ENCODE measurements at places on chromosomes 16 and 17. TPM values are rescaled to one million over a fixed set of nuclear protein-coding genes. Genes with fewer than 3 reads are reported as not detected.

CXCL16 gene
- total RNA-seq, result 0.59 TPM

CACNG3 gene
- not detected for total RNA-seq

YBX2 gene
- total RNA-seq, result not detected

ITGAL gene
- total RNA-seq, result under 0.01 TPM

RND2 gene
- total RNA-seq, result 0.82 TPM

RUNDC3A gene
- total RNA-seq, result 0.08 TPM

CCL4L2 gene
- total RNA-seq, result not detected

RRAD gene
- 22.5 TPM for total RNA-seq

CRYBA1 gene
- total RNA-seq, result not detected

PRR35 gene
- under 0.01 TPM for total RNA-seq

MYLK3 gene
- 0.23 TPM for total RNA-seq

MT2A gene
- 62.2 TPM for total RNA-seq

HBA2 gene
- not detected for total RNA-seq

TLCD2 gene
- total RNA-seq, result 4.3 TPM
